ENCODE measurements at places on chromosomes 16 and 17.

GRCh38 chr17:34252095-34252443 is 3.0 kb upstream of the CCL2 start:
- DNase-seq, result peak; percentile 94

DNA sequence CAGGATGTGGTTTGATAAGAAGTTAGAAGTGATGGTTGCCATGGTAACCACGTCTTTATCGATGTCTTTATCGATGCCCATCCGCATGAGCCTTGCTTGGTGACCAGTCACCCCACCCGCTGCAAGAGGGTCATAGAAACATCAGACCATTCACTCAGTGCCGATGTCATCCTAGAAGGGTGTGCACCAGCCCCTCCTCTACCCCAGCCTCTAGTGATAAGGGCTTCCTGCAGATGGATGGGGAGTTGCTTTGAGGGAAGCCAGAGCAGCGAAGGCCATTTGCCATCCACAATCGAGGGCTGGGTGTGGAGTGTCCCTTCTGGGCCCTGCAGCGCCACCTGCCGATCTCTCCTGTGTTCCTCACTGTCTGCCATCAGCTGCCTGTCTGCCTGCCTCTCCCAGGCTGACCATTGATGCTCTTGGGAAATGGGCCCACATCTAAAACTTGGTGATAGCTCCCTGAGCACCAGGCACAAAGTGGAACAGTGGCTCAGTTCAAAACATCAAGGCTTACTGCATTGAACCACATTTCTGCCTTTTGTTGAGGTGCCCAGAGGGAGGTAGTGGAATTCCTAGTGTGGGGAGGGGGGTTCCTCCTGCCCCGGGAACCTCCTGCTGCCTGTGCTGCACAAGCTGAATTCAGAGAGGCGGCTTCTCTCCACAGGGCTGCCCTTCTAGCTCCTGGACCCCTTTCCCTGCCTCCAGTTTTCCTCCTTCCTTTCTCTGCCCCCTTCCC is 8.9 kb downstream of the CALB2 start:
- DNase-seq, result peak; percentile 93

GRCh38 chr17:27494192-27495091 is 38.2 kb downstream of the KSR1 start:
- peak; percentile 19 for DNase-seq

DNA sequence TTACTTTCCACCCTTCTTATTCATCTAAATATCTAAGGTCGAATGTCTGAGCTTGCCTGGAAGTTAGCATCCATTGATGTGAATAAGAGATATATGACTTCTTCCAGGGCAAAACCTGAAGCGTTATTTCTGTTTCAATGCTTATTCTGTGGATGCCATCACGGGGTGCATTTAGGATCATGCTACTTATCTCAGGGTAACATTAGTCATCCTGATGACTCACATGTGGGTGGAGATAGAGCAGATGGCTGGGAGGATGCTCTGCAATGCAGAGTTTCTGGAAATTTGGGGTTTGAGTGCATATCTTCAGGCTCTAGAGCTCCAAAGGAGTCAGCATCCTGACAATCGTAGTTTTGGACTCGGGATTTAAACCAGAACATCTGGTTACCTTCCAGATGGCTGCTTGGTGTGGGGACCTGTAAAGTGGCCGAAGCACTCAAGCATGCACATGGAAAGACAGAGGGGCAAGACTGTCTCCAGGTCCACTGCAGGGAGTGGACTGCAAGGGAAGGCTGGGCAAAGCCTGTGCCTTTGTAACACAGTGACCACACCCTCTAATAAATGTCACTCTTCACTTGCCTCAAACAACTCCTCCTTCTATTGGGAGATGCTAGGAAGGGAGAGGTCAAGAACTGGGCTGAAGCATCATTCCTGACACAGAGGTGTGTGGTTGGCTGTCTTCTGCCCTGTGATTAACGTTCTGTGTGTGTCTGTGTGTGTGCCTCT is 175.2 kb upstream of the SALL1 start:
- no peak for DNase-seq

- no peak for DNase-seq
Measured at GRCh38 chr17:75049706-75050105, 2.7 kb downstream of the KCTD2 start.

DNA sequence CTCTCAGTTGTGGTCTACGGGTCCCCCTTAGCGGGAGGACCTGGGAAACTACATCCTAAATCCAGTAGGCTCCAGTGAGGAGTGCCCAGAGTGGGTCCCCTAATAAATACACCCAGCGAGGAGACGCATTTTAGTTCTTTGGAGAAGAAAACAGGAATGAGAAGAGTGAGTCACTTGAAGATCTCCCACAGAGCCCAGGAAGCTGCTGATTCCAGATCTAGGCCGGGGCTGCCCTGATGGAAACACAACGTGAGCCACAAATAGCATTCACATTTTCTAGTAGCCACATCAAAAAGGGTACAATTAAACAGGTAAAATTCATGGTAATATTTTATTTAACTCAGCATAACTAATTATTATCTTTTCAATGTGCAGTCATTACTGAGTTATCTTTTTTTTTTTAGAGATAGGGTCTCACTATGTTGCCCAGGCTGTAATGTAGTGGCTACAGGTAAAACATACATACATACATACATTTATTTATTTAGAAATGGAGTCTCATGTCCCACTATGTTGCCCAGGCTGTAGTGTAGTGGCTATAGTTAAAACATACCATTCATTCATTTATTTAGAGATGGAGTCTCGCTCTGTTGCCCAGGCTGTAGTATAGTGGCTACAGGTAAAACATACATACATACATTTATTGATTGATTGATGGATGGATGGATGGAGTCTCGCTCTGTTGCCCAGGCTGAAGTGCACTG is 21.5 kb downstream of the FBXO31 start:
- no peak for DNase-seq

- DNase-seq, result peak; percentile 56
Measured at GRCh38 chr17:64491034-64491860, 5.6 kb downstream of the POLG2 start.

DNA sequence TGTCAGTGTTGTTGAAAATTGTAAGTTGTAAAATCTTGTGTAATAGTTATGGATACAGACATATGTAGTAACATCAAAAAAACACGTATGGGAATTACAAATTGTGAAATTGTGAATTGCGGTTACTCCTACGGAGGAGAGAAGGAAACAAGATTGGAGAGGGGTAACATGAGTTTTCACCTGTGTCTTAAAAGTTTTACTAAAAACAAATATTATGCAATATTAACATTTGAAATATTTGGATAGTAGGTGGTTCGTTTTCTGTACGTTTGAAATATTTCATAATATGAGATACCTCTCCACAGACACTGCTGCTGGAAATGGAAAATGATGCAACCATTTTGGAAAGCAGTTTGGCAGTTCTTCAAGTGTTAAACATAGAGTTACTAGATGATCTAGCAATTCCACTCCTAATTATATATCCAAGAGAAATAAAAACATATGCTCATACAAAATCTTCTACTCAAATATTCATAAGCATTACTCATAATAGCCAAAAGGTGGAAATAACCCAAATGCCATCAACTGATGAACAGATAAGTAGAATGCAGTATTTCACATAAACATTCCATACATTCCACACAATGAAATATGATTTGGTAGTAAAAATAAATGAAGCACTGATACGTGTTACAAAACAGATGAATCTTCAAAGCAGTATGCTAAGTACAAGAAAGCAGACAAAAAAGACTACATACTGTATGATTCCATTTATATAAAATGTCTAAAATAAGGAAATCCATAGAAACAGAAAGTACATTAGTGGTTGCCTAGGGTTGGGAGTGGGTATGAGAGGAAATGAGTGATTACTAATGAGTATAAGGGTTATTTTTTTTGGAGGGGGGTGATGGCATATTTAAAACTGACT is 40.7 kb upstream of the ABCA10 start:
- peak; percentile 35 for DNase-seq

DNA sequence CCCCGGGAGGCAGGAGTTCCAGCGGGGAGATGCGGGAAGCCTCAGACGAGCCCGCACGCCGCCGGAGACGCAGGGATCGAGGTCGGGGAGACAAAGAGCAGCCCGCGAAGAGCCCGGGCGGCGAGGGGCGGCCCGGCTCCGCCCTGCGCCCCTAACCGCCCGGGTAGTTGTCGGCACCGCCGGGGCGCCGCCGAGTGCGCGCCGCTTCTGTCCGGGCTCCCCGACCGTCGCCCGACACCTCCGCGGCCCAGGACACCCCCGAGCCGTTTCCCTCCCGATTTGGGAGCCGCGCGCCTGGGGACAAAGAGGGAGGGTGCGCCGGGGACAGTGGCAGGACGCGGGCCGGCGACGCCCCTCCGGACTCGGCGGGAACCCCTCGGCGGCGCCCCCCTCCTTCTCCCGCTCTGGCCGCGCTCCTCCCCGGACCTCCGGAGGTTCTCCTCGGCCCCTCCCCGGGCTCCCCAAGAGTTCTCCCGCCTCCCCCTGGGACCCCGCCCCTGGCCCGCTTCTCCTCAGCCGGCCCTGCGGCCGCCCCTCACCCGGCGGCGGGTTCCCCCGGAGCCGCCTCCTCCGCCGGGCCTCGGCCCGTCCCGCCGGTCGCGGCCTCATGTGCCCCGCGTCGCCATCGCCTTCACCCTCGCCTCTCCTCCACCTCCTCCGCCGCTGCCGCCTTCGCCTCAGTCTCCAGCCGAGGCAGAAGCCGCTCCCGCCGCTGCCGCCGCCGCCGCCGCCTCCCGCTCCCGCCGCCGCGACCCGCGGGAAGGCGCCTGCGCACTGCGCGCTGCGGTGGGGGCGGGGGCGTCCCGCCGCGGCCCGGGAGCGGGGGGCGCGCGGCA is at the start of gene GJC1:
GJC1 (minus strand) TSS at position 765 of the 836 bp plus-strand sequence. CDS start 24,470 bp downstream, outside the sequence.
- DNase-seq, result no peak

DNA sequence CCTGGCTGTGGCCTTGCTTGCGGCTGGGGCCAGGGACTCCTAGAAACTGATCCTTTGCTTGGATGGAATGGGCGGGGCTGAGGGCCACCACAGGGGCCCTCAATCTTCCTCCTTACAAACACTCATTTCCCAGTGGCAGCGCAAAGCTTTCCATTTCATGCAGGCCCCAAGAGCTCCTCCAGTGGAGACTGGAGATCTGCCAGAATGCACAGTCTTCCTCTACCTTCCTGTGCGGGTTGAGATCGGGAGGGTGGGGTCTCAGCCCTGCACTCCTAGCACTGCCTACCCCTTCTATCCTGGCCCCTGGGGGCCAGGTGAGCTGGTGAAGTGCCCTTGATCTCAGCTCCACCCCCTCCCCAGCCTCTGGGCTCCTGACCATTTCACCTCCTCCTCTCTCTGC is 1.7 kb downstream of the NRN1L start:
- peak; percentile 7 for DNase-seq

GRCh38 chr16:30786115-30786935 is 680 bp downstream of the ZNF629 start:
- DNase-seq, result peak; percentile 44

GRCh38 chr16:82241469-82242052 is 71.5 kb upstream of the MPHOSPH6 start:
- no peak for DNase-seq

DNA sequence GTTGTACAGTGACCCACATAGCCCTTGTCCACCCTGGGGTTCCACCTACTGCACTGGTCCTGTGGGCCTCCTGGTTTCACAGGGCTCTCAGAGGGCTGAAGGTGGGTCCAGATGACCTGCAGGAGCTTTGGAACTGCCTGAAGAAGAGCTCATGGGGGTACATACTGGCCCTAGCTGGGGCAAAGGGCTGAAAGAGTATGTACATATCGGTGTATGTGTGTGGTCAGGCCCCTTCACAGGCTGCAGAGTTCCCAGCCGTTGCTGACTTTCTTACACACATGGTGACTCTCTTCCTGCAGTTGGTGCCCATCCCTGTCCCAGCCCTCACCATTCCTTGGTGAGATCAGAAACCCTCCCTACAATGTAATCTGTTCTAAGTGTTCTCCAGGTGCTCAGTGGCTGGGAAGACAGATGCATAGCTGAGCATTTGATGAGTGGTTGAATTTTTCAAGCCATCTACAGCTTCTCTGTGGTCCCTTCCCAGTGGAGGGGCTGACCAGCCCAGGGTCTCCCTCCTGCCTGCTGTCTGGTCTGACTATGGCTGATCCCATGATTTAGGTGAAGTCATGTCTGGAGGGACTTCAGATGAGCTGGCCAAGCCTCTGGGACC is 2.4 kb upstream of the NFATC3 start:
- DNase-seq, result no peak

Data from OCI-M1 (cell line).